Activated CD4-positive, CD25-positive, alpha-beta regulatory T cell (primary cell): ENCODE measurements at places on chromosomes 2 and 18.

GRCh38 chr18:23498877-23499276 is 4.4 kb upstream of the RMC1 start:
- peak; percentile 27 for DNase-seq

GRCh38 chr2:18950361-18950851 is 361.0 kb upstream of the NT5C1B start:
- DNase-seq, result no peak

- DNase-seq, result no peak
Measured at GRCh38 chr2:177711483-177712265, 319.1 kb downstream of the AGPS start.

DNA sequence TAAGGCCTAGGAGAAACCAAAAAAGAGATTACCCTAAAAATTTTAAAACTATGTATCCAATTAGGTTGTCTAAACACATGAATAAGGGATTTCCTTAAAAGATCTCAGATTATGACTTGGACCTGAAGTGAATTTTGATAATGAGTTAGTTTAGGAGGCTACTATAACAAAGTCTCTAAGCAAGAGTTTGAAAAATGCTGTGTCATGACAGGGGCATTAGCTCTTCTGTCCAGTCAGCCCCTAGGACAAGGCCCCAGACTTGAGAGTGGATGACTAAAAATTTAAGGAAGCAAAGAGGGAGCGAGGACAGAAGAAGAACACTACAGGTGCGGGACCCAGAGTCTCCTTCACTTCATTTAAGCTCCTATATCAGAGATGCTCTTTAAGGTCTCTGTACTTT is 135.9 kb downstream of the DTNB start:
- DNase-seq, result no peak

DNA sequence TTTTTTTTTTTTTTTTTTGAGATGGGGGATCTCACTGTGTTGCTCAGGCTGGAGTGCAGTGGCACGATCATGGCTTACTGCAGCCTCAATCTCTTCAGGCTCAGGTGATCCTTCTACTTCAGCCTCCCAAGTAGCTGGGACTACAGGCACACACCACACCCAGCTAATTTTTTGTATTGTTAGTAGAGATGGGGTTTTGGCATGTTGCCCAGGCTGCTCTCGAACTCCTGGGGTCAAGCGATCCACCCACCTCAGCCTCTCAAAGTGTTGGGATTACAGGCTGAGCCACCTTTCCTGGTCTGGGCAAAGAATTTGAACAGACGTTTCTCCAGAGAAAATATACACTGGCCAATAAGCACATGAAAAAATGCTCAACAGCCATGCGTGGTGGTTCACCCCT is 2.9 kb upstream of the SNRNP200 start:
- DNase-seq, result no peak

DNA sequence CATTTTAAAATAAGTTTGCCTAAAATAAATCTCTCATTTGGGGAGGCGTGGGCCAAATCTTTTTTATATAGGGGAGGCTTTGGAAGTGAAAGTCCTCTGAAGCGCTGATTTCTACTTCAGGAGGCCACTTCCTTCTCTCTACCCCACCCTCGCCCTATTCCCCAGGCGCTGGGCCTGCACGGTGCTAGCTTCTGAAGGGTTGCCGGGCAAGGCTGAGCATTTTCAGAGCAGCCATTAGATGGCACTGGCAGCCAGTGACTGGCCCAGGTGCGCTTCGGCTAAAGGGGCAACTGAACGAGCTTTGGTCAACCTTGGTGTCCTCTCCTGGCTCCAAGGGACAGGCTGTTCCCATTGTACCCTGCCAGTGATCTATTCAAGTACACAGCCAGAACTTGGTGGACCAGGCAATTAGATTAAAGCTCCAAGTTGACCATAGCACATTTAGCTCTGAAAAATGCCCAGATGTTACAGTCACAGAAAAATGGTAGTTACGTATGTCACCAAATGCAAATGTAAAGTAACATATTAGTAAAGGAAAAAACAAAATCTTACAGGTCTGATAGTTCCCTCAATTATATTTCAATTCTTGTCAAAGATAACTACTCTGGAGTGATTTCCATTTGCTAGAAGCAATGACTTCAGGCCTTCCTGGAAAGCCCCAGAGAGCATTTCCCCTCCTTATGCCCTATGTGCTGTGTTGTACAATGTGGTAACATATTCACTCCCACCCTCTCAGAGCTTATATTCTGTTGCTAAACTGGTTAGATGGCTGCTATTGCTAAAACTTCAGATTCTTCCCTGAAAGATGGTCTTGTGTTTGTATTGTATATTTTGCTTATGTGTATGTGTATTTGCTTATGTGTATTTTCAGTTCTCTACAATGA is 2.1 kb downstream of the POMC start:
- peak; percentile 12 for DNase-seq

- DNase-seq, result no peak
Measured at GRCh38 chr2:129911363-129912065, 68.0 kb upstream of the RAB6C start.

GRCh38 chr2:42486145-42486906 is 7.5 kb downstream of the KCNG3 start:
- no peak for DNase-seq

GRCh38 chr2:30622452-30622851 is 175.4 kb downstream of the LCLAT1 start:
- no peak for DNase-seq

DNA sequence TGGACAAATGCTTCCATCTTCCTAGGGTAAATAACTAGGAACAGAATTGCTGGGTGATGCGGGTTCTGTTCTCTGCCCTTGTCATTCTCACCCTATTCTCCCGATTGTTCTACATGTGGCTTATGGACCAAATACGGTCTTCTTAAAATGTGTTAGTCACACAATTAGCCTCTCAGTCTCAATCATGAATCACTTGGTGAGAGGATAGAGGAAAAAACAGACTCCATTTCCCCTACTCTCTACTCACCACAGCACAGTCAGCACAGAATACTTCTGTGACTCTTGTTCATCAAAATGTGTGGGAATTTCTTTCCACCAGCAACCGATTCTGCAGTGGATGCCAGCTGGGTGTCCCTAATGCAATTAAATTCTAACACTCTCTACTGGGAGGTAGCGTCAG is 125.2 kb downstream of the SH3BP4 start:
- no peak for DNase-seq

DNA sequence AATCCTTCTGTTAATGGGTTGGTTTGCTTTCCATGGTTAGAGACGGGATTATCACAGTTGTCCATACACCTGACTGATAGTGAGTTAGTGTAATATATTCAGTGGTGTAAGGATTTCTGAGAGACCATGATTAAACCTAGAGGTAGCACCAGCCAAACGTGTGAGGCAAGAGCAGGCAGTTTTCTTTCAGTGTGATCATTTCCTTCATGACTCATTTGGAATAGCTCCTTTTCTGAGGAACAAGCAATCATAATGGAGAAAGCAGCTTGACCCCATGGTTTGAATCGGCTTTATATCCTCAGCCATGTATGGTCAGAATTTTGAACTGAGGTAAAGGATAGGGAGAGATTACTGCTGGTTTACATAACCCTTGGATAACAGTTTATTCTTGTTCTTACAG is 2.9 kb downstream of the MXD1 start:
- DNase-seq, result no peak

DNA sequence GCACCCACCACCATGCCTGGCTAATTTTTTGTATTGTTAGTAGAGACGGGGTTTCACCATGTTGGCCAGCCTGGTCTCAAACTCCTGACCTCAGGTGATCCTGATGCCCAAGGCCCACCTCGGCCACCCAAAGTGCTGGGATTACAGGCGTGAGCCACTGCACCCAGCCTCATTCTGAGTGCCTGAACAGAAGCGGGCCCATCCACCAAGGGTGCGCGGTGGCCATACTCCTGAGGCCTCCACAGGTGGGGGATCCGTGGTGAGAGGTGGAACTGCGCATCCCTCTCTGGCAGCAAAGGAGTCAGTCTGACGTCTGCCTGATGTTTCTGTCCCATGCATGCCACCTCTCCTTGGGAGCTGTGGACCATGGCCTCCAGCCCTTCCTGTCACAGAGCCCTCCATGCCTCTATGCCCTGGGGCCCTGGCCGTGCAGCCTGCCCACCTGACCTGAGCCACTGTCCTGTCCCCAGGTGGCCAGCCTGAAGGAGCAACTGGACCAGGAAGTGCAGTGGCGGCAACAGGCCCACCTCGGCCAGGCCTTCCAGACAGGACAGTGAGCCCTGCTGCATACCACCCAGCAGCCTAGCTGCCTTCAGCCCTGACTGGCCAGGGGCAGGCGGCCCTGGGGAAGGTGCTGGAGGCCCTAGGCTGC is 7.6 kb upstream of the SNED1 start:
- no peak for DNase-seq

DNA sequence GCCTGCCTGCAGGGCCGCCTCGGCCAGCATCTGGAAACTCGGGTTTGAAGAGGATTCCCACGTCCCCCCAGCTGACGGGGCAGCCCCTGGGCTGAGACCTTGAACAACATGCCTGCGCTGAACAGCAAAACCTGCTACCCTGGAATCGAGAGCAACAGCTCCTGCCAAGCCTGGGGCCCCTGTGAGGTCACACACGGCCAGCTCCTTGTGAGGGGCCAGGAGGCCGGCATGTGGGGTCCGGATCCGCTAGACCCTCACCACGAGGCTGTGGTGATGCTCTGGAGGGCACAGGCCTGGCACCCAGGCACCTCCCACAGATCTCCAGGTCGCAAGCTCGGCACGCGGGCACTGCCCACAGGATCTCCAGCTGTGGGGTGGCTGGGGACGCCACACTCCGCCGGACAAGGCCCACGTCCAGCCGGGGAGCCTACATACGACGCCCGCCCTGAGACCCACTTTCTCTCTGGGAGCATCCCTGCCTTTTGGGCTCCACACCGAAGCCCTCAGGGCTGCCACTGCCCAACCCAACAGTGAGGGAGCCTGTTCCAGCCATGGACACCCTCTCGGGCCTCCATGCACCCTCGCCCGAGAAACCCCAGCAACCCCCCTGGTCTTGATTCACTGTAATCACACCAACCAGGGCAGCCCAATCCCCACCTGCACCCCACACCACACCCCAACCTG is 34.1 kb downstream of the SLC66A2 start:
- DNase-seq, result no peak

- no peak for DNase-seq
Measured at GRCh38 chr2:167144179-167144898, 256.1 kb downstream of the XIRP2 start.

DNA sequence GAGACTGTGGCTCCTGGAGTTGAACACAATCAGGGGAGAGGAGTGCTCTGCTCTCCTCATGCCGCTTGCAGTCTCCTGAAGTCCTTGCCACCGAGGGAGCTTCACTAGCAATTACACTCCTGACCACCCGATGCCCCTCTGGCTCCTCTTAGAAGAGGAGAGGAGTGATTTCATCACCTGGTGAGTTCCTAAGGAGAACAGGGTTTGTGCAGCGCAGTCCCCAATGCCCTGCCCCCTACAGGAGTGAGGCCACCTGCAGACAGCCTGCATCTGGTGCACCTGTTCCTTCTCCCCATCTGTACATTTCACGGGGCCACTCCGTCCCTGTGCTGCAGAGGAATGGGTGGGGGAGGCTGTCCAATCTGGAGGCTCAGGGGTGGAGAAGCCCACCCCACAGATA is 267.2 kb downstream of the HRH4 start:
- DNase-seq, result no peak
